ENCODE measurements at places on chromosomes 3 and 15.

DNA sequence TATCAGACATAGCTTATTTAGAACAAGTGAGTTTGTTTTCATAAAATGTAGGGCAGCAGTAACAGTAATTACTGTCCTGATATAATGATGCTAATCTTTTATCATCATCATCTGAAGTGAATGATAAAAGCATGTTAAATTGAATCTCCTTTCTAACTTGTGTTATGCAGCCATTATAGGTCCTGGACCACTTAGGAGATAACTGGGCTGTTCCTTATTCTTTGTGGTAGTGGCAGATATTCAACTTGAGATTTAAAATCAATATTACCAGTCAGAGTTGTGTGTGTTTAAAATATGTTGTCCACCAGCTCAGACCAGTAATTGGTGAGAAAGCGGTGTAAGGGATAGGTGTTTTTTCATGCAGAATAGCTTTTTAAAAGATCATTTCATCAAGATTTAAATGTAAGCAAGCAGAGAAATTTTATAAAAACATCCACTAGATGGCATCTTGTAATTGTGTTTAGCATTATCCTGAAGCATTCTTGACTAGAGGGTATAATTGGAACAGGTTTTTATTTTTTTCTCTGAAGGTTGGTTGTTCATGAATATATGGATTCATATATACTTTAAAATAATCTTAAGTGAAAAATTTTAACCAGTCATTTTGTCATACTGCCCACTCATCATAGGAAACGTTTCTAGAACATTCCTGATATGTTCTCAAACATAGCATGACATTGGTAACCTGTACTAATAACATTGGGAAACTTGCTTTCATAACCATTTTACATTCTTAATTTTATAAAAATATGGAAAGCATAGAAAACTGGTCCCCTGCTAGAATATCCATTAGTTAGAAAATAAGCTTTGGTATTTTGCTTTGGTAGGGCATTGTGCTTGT lies 153.9 kb downstream of the BBX start:
- no peak for DNase-seq

GRCh38 chr15:43552256-43552655 lies 34.8 kb downstream of the MAP1A start:
- DNase-seq = no peak

GRCh38 chr15:68310178-68310803 lies 32.7 kb downstream of the FEM1B start:
- DNase-seq = no peak

DNA sequence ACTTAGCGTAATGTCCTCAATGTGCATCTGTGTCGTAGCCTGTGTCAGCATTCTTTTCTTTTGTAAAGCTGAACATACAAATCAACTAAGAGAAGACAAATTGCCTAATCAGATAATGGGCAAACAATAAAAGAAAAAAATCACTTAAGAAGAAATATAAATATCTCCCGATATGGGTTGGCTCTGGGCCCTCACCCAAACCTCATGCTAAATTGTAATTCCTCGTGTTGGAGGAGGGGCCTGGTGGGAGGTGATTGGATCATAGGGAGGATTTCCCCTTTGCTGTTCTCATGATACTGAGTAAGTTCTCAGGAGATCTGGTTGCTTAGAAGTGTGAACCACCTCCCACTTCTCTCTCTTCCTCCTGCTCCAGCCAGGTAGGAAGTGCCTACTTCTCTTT lies 285.0 kb upstream of the LYSMD4 start:
- DNase-seq = no peak

GRCh38 chr3:44018926-44019325 lies 222.8 kb upstream of the TOPAZ1 start:
- no peak for DNase-seq

- DNase-seq = no peak
Observed at GRCh38 chr15:73387507-73388255, 18.9 kb upstream of the HCN4 start.

DNA sequence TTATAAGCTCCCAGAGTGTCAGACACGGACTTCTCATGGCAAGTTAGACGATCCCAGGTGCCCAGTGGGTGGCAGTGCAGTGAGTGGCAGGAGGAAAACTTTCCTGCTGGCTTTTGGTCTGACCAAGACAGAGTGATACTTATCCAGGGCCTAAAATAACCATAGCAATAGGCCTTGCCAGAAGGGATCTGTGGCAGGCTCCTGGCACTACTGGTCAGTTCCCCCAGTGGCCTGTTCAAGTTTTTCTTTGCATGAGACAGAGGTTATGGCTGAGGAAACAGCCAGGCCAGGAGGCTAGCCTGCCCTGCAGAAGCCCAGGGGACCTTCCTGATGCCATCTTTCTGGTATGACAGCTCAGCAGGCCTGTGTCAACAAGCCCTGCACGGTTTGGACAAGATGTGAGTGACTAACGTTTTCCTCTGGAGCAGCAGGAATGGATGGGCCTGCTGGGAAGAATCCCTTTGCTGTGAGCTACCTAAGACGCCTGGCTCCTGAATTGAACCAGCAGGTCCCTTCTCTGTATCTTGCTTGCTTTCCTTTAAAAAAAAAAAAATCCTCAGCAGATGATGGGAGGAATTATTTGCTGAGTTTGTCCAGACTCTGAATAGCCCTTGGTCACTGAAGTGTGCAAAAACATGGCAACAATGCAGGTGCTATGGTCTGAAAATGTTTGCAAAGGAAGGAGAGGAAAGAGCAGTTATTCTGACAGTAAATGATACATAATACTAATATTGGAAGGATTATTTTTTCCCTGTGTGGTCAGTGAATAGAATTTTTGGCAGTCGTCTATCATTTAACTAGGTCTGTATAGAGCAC lies 18.0 kb downstream of the SCG5 start:
- no peak for DNase-seq

Data from central memory CD8-positive, alpha-beta T cell (primary cell).